ENCODE measurements at places on chromosomes 7 and 10. TPM values are rescaled to one million over a fixed set of nuclear protein-coding genes. Genes with fewer than 3 reads are reported as not detected.

GRCh38 chr7:108114117-108114841 is 15.9 kb downstream of the LAMB4 start:
- DNase-seq = no peak

DNA sequence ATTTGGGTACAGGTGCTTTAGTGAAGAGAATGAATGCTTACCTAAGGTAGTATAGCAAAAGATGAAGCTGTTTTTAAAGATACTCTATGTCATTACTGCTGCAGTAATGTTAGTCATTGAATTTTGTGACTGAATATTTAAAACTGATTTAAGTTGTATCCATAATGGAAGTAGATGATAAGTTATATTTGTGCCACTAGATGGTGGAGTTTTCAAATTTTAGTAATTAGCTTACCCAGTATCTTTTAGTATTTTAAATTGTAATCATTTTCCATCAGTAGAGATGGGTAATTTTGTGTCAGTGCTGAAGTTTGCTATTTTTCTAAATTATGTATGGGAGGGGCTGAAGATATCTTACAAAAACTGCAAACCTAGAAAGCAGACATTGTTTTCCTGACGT is 25.2 kb downstream of the HBP1 start:
- DNase-seq = no peak

DNA sequence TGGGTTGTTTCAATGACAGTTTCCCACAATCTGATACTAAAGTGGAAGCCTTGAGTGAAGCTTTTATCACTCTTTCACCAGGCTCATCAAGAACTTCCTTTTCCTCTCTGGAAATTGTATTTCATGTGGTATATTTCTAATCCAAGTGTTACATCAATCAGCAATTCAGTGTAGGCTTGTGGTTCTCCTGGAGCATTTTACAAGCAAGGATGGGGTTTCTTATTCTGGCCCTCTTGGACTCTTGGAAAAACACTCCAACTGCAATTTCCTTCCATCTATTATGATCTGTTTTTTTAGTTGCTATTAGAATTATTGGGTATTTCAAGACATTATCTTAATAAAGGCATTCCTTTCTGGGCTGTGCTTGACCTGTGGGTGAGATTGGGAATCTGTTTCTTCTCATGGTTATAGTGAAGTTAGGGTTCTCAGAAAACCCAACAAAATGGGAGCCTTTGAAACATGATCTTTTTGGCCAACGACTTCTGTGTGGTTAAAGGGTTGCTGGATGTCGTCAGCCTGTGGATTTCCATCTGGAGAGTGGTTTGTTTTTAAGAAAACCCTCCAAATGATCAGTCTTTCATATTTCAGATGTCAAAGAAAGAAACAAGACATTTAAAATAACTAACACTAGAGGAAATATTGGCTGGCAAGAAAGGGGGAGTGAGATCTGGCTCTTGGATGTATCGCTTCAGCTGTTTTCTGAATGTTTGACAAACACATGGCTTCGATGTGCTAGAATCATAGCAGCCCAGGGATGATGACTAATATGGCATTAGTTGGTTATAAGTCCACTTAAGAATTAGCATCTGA is 540.2 kb downstream of the LRMDA start:
- no peak for DNase-seq

GRCh38 chr7:134709197-134709596 is 62.5 kb downstream of the BPGM start:
- no peak for DNase-seq

GRCh38 chr7:92092210-92092609 is 42.1 kb downstream of the CYP51A1 start:
- DNase-seq = no peak

DNA sequence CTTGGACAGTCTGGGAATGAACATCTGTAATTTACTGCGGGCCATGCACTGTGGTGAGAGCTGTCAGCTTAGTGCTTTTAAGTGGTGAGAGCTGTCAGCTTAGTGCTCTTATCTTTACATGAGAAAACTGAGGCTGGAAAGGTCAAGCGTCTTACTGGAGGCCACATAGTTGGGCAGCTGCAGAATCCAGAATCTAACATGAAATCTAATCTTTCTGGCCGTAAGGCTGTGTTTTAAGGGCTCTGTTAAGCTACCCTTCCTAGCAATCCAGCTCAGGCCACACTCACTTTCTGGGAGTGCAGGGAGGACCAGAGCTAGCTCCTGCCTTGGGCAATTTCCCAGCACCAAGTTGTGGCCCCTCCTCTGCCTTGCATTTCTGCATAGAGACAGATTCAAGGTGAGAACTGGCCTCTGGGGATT is 70.2 kb downstream of the SORCS3 start:
- no peak for DNase-seq

GRCh38 chr10:1737222-1738061 is at the start of gene ADARB2:
Gene ADARB2 (minus strand): TSS chr10:1737525.
- peak; percentile 38 for DNase-seq

- DNase-seq = no peak
Measured at GRCh38 chr7:48171202-48171601, at the start of gene ABCA13. Gene ABCA13 (plus strand): TSS chr7:48171458. CDS start chr7:48171484, 26 bp downstream.

GRCh38 chr10:7117806-7118674 is 292.8 kb downstream of the SFMBT2 start:
- DNase-seq = no peak

GRCh38 chr7:74575083-74575784 is 82.3 kb upstream of the GTF2I start:
- DNase-seq = no peak

DNA sequence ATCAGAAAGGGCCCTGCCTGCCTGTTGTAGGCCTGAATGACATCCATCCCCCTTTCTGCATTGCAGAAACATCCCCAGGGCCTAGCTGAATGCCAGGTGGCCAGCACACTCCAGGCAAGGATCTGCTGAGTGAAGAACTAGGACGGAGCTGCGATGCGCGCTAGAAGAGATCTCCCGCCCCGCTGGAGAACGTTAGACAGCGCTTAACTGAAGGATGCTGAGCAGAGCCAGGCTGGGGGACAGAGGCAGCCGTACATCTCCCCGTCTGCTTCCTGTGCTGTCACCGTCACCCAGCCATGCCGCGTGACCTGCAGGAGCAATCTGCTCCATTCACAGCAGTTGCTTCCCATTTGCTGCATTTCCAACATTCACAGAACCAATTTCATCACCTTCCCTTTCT is 73.3 kb downstream of the FAM53B start:
- no peak for DNase-seq

GRCh38 chr10:15369256-15370211 is 1.6 kb downstream of the FAM171A1 start:
- peak; percentile 18 for DNase-seq

- no peak for DNase-seq
Measured at GRCh38 chr10:17412323-17412722, 42.1 kb downstream of the ST8SIA6 start.

- no peak for DNase-seq
Measured at GRCh38 chr10:84924131-84924530, 595.7 kb downstream of the CCSER2 start.

Gene PTPRZ1
- 2.2 TPM for polyA plus RNA-seq

Gene CHST15
- polyA plus RNA-seq = 12.8 TPM

Gene NAT16
- polyA plus RNA-seq = 0.26 TPM

Gene MYL10
- not detected for polyA plus RNA-seq
